Dermis blood vessel endothelial cell (primary cell): ENCODE measurements at places on chromosomes 11 and 22.

GRCh38 chr11:24805671-24806070 lies 308.8 kb downstream of the LUZP2 start:
- no peak for DNase-seq

GRCh38 chr11:119626871-119627270 lies 102.1 kb downstream of the NECTIN1 start:
- DNase-seq, result no peak

GRCh38 chr11:134468081-134468668 lies 56.1 kb upstream of the B3GAT1 start:
- DNase-seq, result no peak

DNA sequence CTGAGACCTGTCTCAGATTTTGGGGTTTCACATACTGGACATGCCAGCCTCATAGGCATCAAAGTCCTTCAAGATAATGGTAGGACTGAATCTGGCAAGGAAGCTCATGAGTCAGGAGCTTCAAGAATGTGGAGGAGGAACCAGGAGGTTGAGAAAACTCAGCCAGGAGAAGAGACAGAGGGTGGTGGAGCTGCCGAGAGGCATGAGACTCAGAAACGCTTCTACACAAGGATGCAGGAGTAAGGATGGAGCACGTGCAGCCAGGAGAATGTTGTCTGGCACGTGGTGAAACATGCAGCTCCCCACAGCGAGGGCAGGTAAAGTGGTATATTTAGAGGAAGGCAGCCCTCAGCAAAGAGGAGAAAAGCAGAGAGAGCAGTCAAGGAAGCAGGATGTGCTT lies 148.7 kb upstream of the ISX start:
- DNase-seq, result no peak

DNA sequence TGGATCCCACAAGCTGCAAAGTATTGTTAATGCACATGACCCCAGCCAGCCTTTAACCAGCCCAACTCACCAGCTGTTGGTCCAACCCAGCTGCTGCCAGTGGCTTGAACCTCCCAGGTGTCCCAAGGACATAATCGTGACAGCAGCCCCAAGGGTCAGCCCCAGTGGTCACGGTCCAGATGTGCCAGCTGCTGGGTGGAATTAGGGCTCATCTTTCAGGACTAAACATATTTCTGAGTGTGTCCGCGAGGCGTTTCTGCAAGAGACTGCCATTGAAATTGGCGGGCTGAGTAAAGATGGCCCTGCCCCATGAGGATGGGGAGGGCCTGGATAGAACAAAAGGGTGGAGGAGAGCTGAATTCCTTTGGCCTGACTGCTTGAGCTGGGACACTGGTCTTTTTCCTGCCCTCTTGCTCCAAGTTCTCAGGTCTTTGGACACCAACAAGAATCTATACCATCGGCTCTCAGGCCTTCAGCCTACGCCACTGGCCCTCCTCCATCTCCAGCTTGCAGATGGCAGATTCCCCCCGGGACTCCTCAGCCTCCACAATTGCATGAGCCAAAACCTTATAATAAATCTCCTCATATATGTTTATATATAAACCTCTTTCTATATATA lies 240.2 kb downstream of the MN1 start:
- DNase-seq, result no peak

DNA sequence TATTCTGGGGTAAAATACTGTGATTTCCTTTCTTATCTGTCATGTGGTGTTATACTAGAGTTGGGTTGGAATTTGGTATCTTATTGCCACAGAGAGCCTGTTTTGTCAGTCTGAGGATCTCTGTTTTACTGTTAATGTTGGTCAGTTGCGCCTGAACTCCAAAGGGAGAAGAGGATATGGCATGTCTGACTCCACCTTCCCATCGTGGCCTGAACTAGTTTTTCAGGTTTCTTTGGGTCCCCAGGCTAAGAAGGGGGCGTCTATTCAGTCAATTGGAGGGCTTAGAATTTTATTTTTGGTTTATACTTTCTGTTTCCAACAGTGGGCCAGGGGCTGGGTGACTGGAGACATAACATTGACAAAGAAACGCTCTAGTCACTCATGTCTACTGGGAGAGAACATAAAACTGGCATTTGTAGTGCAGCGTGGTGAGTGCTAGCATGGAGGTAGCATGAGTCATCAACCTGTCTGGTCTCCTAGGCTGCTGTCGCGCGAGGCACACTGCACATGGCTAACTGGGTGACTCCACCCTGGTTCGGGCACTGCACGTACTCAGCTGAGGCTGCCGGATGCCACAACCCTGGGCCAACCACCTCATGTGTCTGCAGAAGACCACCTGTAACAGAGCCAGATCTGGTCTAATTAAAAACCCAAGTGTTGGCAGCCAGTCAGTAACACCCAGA lies 120.1 kb upstream of the OR9Q1 start:
- DNase-seq, result peak; percentile 1
